ENCODE measurements at places on chromosomes 16 and 17.

- DNase-seq: no peak
These were observed 32.4 kb downstream of the WSCD1 start for GRCh38 chr17:6102615-6103014.

DNA sequence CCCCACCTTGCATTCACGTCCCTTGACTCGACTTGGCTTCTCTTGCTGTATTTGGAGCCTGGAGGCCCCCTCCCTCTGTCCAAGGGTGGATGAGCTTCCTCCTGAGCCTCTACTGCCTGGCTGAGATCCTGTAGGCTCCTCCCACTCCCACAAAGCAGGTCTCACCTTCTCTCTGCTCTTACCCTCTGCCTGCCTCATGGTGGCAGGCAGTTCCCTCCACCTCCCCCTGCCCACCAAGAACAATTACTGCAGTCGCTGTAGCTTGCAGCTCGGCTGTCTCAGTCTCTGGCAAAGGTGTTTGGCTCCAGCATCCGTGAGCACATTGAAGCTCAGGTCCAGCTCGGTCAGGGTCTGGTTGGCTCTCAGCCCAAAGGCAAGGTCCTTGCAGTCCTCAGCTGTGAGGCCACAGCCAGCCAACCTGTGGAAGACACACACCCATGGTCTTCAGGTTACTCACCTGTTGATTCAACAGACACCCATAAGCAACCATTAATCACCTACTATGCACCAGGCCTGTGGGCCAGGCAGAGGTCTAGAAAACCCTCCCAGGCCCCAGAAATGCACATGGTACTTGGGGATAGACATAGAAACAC, 42.6 kb downstream of the NLRP1 start:
- no peak for DNase-seq

DNA sequence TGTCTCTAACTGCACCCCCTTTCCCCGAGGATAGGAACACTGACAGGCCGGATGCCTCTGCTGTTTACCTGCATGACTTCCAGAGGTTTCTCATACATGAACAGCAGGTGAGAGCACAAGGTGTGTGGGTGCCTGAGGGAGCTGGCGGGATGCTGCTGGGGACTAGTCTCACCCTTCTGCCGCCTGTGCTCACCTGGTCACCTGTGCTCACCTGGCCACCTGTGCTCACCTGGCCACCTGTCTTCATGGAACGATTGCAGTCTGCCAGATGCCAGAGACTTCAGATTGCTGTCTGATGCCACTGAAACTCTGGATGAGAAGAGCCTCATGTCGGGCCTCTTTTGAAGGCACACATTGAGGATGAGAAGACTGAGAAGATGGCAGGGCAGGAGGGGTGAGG, 104.1 kb downstream of the PLCG2 start:
- no peak for DNase-seq

DNA sequence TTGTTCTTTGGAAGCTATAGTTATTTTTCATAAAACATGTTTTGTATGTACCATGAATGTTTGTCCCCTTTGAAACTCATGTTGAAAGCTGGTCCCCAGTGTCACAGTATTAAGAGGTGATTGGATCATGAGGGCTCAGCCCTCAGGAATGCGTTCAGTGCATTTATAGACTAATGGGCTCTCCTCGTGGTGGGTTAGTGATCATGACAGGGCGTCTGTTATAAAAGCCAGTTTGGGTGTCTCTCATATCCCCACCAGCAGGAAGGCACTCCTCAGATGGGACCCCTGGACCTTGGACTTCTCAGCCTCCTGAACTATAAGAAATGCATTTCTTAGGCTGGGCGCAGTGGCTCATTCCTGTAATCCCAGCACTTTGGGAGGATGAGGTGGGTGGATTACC, 10.4 kb downstream of the BANP start:
- DNase-seq: no peak

DNA sequence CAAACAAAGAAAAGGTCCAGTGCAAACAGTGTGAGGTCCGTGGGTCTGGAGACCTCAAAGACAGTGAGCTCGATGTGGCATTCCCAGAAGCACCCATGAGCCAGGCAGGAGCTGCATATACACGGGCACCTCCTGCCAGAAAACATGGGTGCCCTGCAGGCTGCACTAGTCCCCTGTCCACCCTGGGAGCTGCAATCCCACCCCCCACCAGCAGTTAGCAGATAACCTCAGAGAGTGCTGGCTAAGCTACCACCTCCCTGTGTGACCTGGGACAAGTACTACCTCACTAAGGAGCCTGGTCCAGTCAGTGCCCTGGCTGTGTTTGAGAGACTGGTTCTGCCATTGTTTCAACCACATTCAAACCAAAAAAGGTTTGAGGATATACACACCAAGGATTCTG, 135.7 kb downstream of the ZNF423 start:
- no peak for DNase-seq

GRCh38 chr17:36092230-36092629, 2.3 kb upstream of the CCL3 start:
- DNase-seq: no peak

GRCh38 chr16:46808997-46809396, 22.0 kb downstream of the C16orf87 start:
- no peak for DNase-seq

GRCh38 chr17:65785109-65785508, 223.7 kb upstream of the AXIN2 start:
- DNase-seq: peak; percentile 95

GRCh38 chr17:31696703-31697325, 162.2 kb downstream of the COPRS start:
- DNase-seq: no peak

DNA sequence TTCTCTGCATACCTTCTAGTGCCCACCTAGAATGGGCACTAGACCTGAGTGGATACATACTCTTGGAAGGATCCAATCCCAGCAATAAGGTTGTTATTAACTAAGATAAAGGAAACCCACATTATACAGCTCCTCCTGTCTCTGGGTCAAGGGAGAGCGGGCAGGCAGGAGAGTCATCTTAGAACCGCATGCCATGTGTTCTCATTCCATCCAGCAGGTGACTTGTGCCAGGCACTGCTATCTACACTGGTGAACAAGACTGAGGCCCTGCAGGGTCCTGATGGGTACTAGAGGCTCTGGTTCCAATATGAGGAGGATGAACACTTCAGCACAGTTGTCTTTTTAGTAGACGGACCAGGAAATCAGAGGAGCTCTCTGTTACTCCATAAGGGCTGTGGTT, 5.9 kb upstream of the CD300H start:
- no peak for DNase-seq

- DNase-seq: no peak
These were observed 138.1 kb downstream of the TRIM37 start for GRCh38 chr17:58968426-58969061.

Measured in fibroblast of gingiva (primary cell).